Uterus (tissue), 4 donors: ENCODE measurements at places on chromosomes 1 and 21. TPM values are rescaled to one million over a fixed set of nuclear protein-coding genes. Genes with fewer than 3 reads are reported as not detected.

- no peaks in the 10 kb centered on the region for H3K4me1 ChIP-seq
- H3K36me3 ChIP-seq = no peaks in the 10 kb centered on the region
- no peak for DNase-seq
- no peaks in the 10 kb centered on the region for H3K27me3 ChIP-seq
Measured at GRCh38 chr1:158951956-158952355, 20.6 kb downstream of the PYHIN1 start.

DNA sequence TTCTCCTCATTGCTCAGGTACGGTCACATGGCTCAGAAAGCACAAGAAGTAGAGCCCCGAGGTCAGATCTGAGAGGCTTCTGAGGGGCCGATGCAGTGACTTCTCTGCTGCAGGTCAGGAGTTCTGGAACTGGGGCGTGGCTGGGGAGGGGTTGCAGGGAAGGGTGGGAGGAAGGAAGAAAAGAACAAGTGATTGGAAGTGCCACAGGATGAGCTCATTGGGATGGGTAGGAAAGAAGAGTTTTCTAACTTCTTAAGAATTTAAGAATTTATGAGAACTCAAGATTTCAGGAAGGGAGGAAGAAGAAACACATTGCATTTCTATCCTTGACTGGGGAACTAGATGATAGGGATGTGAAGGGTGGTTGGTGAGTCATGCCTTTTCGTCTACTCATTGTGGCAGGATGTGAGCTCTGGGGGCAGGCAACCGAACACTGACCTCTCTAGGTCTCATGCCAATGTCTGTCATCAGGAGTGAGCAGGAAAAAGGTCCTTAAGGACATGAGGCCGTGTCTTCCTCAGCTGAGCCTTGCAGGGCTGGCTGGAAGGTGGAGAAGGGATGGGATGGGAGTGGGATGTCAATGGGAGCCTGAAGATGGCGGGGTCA lies 497 bp downstream of the FCRLB start:
- no peaks in the 10 kb centered on the region for H3K36me3 ChIP-seq
- H3K4me1 ChIP-seq = no peaks in the 10 kb centered on the region
- no peak for DNase-seq
- H3K27ac ChIP-seq = no peak overlapping the region

CAMK1G gene
- not detected for total RNA-seq

BLZF1 gene
- total RNA-seq = 52.1 TPM

RSPH1 gene
- total RNA-seq = not detected

CD1D gene
- 1.8 TPM for total RNA-seq
